ENCODE measurements at places on chromosomes 1 and 21.

GRCh38 chr1:214022229-214022791, 34.5 kb downstream of the PROX1 start:
- DNase-seq: no peak

DNA sequence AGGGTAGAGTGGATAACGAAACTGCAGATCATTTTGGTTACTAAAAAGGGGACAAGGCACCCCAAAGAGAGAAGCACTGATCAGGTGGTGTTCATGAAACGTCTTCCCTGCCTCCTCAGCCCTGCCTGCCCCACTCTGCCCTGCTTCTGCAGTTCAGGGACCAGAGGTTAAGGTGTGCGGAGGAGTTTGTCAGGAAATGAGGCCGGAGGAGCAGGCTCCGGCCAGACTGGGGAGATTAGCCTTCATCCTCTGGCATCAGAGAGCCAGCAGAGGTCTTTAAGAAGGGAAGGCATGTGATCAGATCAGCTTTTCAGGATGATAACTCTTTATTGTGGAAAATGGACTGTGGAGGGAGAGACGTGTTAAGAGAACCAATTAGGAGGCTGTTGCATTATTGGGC, 291.9 kb upstream of the NR5A2 start:
- no peak for DNase-seq

- DNase-seq: no peak
These were observed 154.7 kb downstream of the RUNX1 start for GRCh38 chr21:34894401-34894800.

DNA sequence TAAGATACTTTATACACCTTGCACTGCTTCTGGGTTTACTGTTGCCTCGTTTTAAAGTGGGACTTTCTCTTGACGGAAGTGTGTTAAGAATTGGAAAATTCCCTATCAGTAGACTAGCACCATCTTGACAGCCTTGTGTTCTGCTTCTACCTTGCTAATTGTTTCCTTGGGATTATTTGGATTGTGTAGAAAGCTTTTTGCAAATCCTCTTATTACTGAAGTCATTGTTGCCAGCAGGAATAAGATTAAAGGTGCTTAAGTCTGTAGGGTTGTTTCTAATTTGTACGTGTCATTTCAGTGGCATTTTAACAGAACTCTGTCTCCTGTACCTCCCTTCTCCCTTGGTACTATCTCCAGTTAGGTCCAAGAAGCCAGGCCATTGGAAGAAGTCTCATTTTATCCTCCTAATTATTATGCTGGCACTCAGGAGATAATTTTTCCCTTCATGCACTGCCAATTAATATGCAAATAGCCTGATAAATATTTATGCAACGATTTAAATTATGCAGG, 107.7 kb downstream of the POU2F1 start:
- no peak for DNase-seq

Measured in GM13977 (cell line).